ENCODE measurements at places on chromosomes 7 and 10.

DNA sequence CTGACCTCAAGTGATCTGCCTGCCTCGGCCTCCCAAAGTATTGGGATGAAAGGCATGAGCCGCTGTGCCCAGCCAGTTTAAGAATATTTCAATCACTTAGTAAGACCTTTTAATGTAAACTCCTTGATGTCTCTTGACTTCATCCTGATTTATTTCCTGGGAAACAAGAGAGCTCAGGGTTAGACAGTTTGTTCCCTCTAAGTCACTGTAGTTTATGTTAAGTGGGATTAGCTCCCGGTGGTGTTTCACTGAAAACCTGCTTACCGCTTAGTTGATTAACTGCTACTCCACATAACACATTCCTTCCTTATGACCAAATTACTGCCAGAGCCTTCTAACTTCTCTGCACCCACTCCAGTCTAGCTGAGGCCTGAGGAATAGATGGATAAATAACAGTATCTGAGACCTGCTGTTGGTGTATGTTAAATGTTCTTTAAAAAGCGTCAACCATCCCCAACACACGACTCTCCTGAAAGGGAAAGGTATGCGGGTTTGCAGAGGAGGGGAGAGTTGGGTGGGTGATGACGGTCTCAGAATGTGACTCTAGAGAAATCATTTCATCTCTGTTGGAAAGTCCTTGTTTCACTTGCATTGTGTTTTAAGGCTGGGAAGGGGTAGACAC lies 48.7 kb downstream of the CREB3L2 start:
- DNase-seq: no peak

DNA sequence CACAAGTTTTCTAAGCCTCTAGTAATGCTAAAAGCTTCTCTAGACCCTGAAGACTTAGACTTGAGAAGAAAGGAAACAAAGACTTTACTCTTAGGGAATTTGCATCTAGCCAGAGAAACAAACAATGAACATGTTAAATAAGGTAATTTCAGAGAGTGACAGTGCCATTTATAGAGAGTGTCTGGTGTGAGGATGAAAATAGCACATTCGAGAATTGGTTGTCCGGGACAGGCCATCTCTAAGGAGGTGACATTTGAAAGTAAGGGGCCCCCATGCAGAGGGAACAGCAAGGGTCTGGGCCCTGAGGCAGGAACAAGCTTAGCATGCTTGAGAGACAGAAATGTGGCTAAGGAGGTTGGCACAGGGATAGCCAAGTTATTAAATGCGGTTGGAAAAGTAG lies 48.1 kb downstream of the ADAM22 start:
- no peak for DNase-seq

GRCh38 chr7:154330318-154330717 lies 278.1 kb downstream of the DPP6 start:
- peak; percentile 2 for DNase-seq

GRCh38 chr10:121436281-121436629 lies 162.0 kb downstream of the FGFR2 start:
- DNase-seq: no peak

GRCh38 chr10:72309290-72310240 lies 35.8 kb downstream of the DDIT4 start:
- no peak for DNase-seq

DNA sequence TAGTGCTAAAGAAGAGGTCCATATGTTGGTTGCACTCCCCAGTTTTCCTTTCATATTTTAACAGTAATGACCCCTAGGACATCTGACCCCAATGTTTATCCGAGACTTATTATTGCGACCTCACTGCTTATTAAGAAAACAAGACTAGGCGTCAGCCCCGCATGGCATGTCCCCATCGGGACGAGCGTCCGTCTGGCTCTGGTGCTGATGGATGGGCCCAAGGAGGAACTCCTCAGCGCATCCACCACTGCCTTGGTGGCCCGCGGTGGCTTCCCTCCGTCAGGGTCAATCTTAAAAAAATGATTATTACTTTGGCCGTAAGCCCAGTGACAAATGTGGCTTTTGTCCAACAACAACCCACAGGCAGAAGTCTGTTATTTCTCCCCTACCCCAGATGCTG lies 40.1 kb upstream of the CXCL12 start:
- no peak for DNase-seq

DNA sequence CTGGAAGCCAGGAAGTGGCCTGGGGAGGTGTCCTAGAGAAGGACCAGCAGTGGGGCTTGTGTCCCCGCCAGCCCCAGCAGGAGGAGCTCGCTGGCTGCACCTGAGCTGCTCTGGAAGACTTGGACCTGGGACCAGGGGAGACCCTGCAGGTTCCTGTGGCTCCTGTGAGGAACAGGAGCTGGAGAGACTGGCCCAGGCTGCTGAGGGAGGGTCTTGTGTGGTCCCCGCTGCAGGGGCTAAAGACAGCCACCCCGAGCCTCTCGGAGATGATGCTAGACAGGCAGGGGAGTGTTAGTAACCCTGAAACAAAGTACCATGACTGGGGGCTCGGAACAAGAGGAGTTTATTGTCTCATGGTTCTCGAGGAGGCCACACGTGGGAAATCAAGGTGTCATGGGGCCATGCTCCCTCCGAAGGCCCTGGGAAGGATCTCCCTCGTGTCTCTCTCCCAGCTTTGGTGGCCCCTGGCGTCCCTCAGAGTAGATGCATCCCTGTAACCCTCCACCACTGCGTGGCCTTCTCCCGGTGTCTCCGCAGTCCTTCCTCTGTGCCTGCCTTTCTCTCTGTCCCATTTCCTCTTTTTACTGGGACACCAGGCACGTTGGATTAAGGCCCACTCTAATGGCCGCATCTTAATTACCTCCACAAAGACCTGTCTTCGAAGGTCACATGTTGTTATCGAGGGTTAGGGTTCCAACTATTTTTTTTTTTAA lies 348.4 kb downstream of the GLRX3 start:
- no peak for DNase-seq

DNA sequence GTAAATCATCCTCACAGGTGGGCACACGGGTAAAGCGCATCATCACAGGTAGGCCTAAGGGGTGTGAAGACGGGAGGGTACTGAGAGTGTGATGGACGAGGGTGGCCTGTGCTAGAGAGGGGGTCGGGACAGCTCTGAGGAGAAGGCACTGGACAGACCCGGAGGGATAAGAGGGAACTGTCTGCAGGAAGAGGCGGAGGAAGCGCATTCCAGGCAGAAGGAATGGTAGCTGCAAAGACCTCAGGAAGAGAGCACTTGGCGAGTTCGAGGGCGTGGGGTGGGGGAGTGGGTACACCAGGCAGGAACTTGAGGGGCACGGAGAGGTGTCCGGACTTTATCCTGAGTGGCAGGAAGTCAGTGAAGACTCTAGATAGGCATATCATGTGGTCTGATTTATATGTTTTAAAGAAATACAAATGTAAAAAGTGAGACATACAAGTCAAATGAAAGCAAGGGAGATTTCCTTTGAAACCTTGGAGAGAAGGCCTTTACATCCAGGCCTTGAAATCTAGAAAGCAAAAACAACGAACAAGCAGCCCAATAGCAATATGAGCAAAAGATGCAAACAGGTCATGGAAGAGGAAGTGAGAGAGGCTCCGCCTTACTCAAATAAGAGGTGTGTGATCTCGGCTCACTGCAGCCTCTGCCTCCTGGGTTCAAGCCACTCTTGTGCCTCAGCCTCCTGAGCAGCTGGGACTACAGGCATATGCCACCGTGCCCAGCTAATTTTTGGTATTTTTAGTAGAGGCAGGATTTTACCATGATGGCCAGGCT lies 3.6 kb downstream of the LHPP start:
- DNase-seq: no peak

DNA sequence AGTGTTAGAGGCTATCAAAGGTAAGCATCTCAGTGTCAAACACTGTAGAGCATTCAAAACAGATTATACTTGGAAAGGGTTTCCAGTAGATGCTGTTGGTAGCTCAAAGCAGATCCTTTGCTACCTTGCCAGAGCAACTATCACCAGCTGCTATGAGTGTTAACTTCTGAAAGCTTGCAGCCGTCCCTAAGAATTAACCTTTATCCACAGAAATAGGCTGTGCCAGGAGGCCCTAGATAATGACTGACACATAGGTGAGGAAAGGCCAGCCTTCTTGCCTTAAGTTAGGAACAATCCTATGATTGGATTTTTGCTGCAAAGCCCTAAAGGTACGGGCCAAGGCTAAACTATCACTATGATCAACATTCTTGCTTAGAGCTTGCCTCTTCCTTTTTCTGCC lies 263.2 kb downstream of the DGKB start:
- DNase-seq: no peak

- DNase-seq: no peak
These were observed 18.7 kb downstream of the DKK1 start for GRCh38 chr10:52332815-52333214.

GRCh38 chr7:1732072-1732471 lies 62.0 kb downstream of the ELFN1 start:
- DNase-seq: no peak
